HS-5 (cell line): ENCODE measurements at places on chromosomes 2 and 18.

- no peak for DNase-seq
Measured at GRCh38 chr2:136117909-136118818, at the start of gene CXCR4. CXCR4 (minus strand) TSS chr2:136118149; CDS start chr2:136118060, 89 bp downstream.

DNA sequence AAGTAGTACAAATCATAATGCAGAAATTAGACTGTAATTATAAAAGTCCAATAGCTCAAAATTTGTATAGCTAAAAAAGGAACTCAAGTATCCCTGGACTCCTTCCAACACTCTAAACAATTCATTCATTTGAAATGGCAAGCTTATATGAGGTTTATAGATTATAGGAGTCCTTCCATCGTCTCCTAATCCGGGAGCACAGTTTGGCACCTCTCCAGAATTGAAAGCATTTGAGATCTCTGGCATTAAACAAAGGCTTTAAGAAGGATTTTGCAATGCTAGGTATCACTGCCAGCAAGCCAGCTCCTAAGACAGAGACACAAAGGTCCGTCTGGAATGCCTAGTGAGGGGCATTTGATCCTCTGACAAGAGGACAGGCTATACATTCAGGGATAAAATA lies 90.9 kb downstream of the ACVR1 start:
- no peak for DNase-seq

GRCh38 chr18:28248653-28249052 lies 71.7 kb upstream of the CDH2 start:
- no peak for DNase-seq

DNA sequence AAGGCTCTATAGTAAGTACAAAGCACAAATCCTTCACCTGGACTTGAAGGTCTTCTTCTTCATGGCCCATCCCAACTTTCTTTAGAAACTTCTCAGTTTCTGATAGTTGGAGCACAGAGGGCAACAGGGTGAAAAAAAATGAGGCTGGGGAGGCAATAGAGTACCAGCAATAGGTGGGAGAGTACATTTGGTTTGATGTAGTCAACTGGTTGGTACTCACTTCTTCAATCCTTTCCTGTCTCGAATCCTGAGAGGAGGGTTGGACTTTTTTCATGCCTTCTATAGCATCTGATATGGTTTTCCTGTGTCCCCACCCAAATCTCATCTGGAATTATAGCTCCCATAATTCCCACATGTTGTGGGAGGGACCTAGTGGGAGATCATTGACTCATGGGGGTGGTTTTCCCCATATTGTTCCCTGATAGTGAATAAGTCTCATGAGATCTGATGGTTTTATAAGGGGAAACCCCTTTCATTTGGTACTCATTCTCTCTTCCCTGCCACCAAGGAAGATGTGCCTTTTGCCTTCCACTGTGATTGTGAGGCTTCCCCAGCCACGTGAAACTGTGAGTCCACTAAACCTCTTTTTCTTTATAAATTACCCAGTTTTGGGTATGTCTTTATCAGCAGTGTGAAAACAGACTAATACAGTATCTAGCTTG lies 75.9 kb upstream of the LCLAT1 start:
- DNase-seq = no peak

- DNase-seq = no peak
Measured at GRCh38 chr2:216984937-216985336, 125.1 kb upstream of the TNP1 start.

- no peak for DNase-seq
Measured at GRCh38 chr2:24720310-24720709, 72.9 kb downstream of the PTRHD1 start.

- no peak for DNase-seq
Measured at GRCh38 chr2:45483997-45484396, 127.1 kb downstream of the SRBD1 start.

- DNase-seq = no peak
Measured at GRCh38 chr2:150566289-150566688, 78.8 kb upstream of the RND3 start.

GRCh38 chr2:86466306-86466705 lies 25.1 kb downstream of the KDM3A start:
- no peak for DNase-seq

- no peak for DNase-seq
Measured at GRCh38 chr2:242075168-242075567, 205.6 kb downstream of the RTP5 start.

DNA sequence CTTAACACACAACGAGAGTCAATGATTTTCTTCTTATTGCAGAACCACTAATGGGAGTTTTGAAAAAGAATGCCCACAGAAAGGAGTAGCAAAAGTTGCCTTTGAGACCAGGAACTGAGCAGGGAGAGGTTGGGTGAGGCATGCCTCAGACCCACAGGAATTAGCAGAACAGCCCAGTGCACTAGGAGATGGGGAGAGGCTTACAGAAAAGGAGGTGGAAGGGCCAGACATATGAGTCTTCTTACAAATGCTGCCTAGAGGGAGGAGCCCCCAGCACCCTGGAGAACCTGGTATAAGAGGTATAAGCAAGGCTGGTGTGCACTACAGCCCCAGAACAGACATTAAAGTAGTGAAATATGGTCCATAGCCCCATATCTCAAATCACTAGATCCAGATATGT lies 162.0 kb downstream of the DTNA start:
- no peak for DNase-seq
